ENCODE measurements at places on chromosomes 16 and 17. TPM values are rescaled to one million over a fixed set of nuclear protein-coding genes. Genes with fewer than 3 reads are reported as not detected.

GRCh38 chr17:44989552-44990138 is 21.5 kb upstream of the C1QL1 start:
- H3K4me3 ChIP-seq, result no peak overlapping the region
- no peak for DNase-seq
- no peak overlapping the region for H3K27ac ChIP-seq
- peaks cover 10% of the 10 kb centered on the region for H3K27me3 ChIP-seq
- peaks cover 5% of the 10 kb centered on the region for H3K4me1 ChIP-seq

- peaks cover 46% of the 10 kb centered on the region for H3K36me3 ChIP-seq
- H3K27ac ChIP-seq, result no peak overlapping the region
- H3K4me3 ChIP-seq, result no peak overlapping the region
- peaks cover 14% of the 10 kb centered on the region for H3K4me1 ChIP-seq
These were observed 5.9 kb downstream of the ALYREF start for GRCh38 chr17:81885454-81885853.

DNA sequence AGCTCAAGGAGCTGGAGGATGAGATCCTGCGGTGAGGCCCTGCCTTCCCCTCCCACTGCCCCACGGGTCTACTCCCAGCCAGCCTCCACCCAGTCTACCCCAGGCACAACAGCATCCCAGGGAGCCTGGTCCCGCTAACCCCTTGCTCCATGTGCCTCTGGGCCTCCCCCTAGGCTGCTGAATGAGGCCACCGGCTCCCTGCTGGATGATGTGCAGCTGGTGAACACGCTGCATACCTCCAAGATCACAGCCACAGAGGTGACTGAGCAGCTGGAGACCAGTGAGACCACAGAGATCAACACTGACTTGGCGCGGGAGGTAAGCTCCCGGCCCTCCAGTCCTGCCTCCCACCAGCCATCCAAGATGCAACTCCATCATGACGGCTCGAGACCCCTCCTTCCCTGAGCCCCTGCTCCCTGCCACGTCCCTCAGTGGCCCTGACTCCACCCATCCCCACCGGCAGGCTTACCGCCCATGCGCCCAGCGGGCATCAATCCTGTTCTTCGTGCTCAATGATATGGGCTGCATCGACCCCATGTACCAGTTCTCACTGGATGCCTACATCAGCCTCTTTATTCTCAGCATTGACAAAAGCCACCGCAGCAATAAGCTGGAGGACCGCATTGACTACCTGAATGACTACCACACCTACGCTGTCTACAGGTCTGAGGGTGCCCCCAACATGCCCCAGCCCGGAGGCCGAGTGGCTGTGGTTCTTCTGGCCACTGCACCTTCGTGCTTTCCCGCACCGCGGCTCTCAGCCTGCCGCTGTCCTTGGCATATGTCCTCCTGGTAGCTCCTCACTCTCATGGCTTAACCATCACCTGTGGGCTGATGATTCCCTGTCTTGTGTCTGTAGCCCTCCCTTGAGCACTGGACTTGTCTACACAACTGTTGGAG is 15.0 kb upstream of the KDM6B start:
- no peaks in the 10 kb centered on the region for H3K27me3 ChIP-seq
- no peak overlapping the region for H3K27ac ChIP-seq
- no peaks in the 10 kb centered on the region for H3K4me1 ChIP-seq
- DNase-seq, result no peak
- no peak overlapping the region for H3K4me3 ChIP-seq

DNA sequence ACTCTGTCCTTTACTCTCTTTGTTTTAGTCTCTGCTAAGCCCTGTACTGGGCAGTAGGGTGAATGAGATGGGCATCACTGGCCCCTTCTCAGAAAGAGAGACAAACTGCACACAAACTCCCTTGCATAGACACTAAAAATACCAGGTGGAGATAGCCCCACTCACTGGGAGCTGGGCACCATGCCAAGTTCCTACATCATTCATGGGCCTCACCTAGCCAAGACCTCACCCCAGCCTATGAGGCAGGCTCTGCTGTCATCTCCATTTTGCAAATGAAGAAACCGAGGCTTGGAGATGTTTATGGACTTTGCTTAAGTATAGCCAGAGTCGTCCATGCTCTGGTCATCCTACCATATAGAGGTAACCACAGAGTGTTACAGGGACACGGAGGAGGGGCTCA is 499.8 kb upstream of the CDH11 start:
- no peaks in the 10 kb centered on the region for H3K4me1 ChIP-seq
- no peaks in the 10 kb centered on the region for H3K27me3 ChIP-seq
- H3K4me3 ChIP-seq, result no peak overlapping the region
- DNase-seq, result no peak
- no peak overlapping the region for H3K27ac ChIP-seq

ARHGAP44 gene
- total RNA-seq, result not detected

CACNG4 gene
- total RNA-seq, result not detected

PTX4 gene
- total RNA-seq, result not detected

KCNJ12 gene
- total RNA-seq, result not detected
